NCI-H446 (cell line): ENCODE measurements at places on chromosomes 2 and 18.
A peak's percentile ranks its signal among the peaks of the same experiment; 100 is the strongest.

DNA sequence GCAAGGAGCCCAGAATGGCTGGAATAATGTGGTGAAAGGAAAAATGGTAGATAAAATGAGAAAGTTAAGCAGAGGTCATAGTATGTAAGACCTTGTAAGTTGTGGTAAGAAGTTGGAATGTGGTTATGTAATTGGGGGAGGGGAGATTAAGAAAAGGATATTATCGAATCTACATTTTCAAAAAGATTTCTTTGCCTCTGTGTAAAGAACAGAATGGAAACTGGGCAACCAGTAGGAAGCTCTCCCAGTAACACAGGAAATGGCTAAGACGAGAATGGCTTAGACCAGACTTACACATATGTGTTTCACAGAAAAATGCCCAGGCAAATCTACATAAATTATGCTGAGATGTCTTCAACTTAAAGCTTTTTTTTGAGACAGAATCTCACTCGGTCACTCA lies 13.2 kb downstream of the MEMO1 start:
- no peak for DNase-seq

DNA sequence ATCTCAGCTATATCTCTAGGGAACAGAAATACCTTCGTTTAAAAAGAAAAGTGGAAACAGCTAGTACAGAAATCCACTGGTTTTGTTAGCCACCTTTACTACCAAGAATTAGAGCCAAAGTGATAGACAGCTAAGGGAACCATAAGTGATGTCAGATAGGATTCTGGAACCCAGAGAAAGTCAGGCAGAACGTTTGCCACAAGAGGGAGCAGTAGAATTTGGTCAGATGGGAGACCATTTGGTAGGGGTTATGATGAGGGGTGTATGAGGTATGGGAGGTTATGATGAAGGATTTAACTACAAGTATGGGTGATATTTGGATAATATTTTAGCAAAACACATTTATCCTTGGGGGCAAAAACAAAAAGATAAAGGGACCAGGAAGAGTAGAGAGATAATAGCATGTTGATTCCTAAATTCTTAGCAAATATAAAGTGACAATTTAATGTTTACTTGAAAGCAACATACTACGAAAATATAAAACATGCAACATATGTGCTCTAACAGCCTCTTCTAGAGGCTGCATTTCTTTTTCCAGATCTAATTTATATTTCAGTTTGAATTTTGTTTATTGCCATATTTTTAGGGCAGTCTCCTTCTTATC lies 3.3 kb downstream of the SLC8A1 start:
- DNase-seq: peak; percentile 68

- DNase-seq: no peak
Measured at GRCh38 chr2:20143263-20143662, 81.7 kb downstream of the SDC1 start.

DNA sequence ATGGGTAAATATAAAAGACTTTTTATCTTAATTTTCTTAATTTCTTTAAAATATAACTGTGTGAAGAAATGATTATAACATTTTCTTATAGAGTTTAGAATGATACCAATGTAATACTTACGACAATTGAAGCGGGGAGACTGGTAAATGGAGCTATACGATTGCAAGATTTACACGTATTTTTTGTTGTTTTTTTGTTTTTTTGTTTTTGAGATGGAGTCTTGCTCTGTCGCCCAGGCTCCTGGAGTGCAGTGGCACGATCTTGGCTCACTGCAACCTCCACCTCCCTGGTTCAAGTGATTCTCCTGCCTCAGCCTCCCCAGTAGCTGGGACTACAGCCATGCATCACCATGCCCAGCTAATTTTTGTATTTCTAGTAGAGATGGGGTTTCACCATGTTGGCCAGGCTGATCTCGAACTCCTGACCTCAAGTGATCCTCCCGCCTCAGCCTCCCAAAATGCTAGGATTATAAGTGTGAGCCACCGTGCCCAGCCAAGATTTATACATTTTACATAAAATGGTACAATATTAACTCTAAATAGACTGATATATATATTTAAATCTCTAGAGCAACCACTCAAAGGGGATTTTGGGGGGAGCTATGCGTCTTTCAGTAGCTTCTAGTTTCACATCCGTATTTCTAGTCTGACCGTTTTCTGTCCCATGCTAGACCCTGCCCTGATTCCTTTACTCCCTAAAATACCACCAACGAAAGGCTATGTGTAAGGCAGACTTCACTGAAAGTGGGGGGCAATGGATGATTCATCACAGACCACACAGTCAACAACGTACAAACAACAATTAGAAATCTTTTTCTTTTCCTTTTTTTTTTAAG lies 28.2 kb upstream of the ATG16L1 start:
- no peak for DNase-seq

DNA sequence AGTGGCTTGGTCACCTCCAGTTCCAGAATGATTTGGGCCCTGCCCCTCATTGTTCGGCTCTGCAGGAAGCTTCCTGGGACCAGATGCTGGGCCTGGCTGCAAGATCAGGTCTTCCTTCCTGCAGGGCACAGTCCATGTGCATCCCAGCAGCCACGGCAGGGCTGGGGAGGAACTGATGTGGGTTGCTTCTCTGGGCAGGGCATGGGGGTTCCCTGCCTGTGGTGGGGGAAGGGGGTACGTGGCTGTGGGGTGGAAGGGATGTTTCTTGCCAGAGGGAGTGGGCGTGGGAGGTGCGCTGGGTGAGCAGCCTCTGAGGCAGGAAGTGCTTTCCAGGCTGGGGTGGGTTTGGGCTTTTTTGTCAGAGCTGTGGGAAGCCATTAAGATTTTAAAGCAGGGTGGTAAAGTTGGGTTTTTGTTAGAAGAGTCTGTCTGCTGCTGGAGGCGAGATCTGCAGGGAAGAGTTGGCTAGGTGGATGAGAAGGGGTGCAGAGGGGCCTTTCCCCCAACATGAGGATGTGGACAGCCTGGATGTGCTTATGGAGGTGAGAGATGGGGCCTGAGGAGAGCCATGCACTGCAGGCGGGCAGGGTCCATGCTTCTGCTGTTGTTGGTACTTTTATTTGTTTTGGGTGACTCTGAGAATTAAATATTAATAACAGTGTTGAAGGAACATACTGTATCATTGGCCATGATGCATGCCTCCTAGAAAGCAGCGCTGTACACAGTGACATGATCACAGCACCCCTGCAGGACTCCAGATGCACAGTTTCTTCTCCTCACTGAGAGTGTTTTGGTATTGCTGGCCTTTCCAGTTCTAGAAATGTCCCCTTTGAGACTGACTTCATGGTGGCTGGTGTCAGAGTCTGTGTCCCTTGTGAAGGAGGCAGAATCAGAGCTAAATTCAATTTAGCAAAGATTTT lies 45.3 kb downstream of the DGKD start:
- no peak for DNase-seq

DNA sequence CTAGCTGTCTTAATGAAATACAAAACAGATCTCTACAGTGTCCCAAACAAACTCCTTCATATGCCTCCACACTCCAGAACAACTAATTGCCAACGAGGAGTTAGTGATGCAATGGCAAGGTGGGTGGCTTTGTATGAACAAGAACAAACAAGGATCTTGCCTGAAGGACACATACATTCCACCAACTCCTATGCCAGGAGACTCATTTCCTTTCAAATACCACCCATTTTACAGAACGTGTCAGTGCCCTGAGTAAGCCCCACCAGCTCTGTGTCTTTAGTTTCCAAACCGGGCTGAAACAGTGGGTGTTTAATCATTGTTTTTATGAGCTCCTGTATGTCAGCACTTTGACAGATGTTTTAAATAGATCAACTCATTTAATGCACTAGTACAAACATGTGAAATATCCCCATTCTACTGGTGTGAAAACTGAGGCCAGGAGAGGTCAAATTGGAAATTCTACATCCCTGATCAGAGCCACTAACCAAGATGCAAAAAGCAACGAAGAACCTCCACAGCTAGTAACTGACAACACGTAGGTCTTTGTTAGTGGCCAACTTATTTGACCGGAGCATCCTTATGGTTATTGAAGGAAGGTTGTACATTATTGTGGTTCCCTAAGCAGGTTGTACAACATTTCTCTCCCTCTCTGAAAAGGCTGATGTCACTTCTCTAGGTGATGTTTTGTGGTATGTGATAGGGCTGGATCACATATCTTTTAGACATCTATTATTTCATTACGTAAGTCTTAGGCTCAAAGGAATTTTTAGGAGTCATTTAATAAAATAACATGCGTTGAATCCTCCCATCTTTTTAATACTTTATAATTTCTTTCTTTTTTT lies 534.9 kb upstream of the TNP1 start:
- no peak for DNase-seq

- DNase-seq: no peak
Measured at GRCh38 chr2:221377066-221377465, 195.0 kb downstream of the EPHA4 start.

GRCh38 chr2:7018767-7019166 lies 101.6 kb downstream of the RNF144A start:
- no peak for DNase-seq

GRCh38 chr2:27723372-27724144 lies 48.0 kb upstream of the MRPL33 start:
- DNase-seq: peak; percentile 17

DNA sequence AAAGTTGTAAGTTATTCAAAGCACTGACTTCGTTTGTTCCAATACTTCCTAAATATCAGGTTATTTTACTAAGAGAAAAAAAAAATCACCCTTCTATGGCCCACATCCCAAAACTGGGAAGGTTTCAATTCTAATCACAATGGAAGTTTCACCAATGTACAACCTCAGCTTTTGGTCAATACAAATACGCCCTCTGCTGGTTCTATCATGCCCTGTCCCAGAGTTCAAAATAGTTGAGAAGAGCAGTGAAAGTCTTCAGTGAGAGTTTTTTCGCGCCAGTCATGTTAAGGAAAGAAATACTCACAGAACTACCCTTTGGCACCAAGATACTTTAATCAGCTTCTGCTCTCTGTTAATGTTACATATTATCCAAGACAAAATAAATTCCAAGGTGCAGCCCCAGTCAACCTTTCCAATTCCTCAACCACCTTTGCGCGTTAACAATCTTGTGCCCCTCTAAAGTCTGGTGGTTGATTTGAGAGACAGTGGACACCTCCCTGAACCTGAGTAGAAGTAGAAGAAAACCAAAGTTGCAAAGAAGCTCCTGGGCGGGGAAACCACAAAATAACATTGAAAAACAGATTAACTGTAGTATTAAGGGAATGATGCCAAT lies 59.9 kb downstream of the SUMO1 start:
- peak; percentile 38 for DNase-seq

DNA sequence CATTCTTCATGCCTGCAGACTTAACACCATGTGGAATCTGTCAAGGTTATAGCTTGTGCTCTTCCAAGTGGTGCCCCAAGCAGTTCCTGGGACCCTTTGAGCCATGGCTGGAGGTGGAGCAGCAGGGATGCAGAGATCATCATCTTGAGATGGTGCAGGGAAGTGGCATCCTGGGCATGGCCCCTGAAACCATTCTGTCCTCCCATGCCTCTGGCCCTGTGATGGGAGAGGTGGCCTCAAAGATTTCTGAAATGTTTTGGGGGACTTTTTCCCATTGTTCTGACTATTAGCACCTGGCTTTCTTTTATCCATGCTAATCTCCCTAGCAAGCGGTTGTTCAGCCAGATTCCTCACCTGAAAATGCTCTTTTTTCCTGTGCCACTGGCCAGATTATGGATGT lies 10.3 kb upstream of the TMEM37 start:
- no peak for DNase-seq

- no peak for DNase-seq
Measured at GRCh38 chr2:204494681-204495080, 50.6 kb upstream of the PARD3B start.

- no peak for DNase-seq
Measured at GRCh38 chr18:30814446-30814845, 228.1 kb downstream of the DSC3 start.

- DNase-seq: no peak
Measured at GRCh38 chr2:117703858-117704257, 110.6 kb upstream of the DDX18 start.

GRCh38 chr18:13261661-13262357 lies 43.2 kb downstream of the LDLRAD4 start:
- no peak for DNase-seq

DNA sequence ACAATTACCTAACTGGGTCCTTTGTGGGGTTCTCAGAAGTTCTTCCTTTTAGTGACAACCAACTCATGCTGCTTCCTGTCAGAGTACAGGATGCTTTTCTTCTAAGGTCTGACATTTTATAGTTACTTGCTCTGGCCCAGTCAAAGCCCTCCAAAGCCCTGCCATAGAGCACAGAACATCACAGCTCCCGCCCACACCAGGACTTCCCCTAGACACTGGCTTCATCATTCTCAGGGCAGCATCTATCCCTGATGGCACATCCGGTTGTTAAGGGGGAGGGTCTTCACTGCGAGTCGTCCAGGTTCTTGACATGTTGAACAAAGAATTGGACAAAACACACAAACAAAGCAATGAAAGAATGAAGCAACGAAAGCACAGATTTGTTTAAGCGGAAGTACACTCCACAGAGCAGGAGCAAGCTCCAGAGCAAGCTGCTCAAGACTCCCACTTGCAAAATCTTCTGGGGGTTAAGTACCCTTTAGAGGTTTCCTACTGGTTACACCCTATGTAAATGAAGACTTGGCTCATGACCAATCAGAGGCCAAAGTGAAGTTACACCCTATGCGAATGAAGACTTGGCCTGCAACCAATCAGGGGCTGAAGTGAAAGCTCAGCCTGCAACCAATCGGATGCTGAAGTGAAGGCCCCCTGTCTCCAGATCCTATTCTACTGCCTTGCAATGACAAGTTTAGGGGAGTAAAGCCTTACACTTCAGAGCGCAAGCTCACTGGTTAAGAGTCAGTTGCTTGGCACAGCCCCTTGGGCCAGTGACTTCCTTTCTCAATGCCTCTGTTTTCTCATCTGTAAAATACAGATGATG lies 79.0 kb downstream of the HDAC4 start:
- DNase-seq: no peak

GRCh38 chr2:6835467-6835866 lies 30.2 kb downstream of the CMPK2 start:
- DNase-seq: no peak

DNA sequence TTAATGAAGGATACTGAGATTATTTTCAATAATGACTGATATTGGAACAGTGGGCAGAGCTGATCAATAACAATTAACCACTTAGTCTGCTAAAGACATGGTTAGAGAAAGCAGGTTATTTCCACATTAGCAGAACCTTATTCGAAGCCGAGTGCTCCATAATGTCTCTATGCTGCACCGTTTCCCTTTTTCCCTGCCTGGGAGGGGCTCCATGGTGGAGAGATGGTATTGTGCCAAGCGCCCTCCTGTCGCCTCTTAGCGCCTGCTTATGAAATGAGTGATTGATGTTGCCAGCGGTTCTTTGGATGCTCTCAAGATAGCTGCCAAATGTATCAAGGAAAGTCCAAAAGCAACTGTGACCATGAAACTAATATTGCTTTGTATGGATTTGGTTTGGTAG lies 34.6 kb upstream of the INSIG2 start:
- peak; percentile 87 for DNase-seq

- no peak for DNase-seq
Measured at GRCh38 chr2:36536776-36537175, 61.2 kb downstream of the FEZ2 start.

GRCh38 chr18:13216092-13216582 lies 2.4 kb upstream of the LDLRAD4 start:
- no peak for DNase-seq
